ENCODE measurements at places on chromosomes 16 and 17.

DNA sequence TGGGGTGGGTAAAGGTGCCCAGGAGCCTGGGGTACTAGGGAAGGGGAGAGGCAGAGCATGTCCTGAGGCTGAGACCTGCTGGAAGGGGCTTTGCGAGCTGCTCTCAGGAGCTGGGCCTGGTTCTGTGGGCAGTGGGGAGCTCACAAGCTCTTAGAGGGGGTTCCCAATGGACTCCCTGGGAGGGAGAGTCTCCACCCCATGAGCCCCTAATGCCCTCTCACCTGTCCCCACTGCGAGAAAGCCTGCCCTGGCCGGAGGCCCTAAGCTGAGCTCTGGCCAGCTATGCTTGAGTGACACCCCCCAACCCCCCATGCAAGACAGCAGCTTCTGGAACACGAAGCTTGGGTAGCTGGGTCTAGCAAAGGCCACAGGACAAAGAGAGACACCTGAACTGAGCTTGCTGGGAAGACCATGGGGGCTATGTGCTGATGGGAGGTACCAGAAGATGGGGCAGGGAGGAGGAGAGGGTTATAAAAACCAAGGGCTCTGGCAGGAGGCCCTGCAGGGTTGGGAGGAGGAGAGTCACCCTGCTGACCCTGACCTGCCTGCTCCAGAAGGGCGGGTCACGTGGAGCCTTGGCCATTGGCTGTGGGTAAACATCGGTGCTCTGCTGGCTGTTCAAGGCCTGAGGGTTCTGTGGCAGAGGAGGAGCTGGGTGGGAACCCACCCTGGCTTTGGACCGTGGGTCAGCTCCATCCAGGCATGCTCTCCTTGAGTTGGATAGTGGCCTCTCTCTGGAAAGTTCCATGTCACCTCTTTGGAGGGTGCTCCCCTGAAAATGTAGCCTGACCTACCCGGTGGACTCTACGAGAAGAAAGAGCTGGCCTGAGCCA is 106.7 kb downstream of the RAB11FIP4 start:
- no peak for DNase-seq

- DNase-seq, result no peak
Observed at GRCh38 chr16:49463529-49463928, 89.9 kb downstream of the C16orf78 start.

GRCh38 chr16:20114356-20114755 is 40.7 kb upstream of the GPR139 start:
- no peak for DNase-seq

- DNase-seq, result no peak
Observed at GRCh38 chr17:75267411-75268232, 3.4 kb downstream of the MIF4GD start.

GRCh38 chr16:61836804-61837393 is 199.3 kb downstream of the CDH8 start:
- DNase-seq, result no peak

DNA sequence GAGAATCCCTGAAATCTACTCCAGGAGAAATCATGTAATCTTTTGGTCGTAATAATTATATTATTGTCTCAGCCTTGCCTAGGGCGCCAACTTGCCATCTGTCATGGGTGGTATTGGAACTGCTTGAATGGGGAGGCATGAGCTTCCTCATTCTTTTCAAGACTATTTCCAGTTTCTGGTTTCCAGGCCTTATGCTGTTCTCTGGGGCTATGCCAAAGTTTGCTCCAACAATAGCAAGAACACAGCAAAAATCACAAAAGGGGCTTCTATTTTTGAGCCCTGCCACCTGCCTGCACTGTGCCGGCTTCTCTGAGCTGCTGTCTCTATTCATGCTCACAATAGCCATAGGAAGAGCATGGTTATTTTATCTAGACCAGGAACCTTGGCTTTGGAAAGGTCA is 111.7 kb downstream of the SPECC1 start:
- no peak for DNase-seq

GRCh38 chr17:36777118-36777517 is 160.2 kb upstream of the LHX1 start:
- DNase-seq, result no peak

DNA sequence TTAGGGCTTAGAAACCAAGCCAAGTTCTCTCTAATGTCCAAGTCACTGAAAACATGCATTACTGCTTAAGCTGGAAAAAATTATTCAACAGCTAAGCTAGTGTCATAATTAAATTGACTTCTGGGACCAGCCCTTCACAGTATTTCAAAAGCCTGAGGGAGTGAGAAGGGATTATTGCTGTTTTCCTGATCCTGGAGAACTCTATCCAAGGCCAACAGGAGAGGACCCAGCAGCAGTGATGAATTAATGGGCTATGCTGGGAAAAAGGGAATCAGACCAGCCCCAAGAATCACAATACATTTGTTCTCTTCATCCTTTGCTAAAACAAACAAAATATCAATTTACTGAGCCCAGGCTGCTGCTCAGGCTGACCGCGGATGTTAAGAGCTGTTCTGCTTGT is 34.5 kb upstream of the CLEC3A start:
- DNase-seq, result no peak

DNA sequence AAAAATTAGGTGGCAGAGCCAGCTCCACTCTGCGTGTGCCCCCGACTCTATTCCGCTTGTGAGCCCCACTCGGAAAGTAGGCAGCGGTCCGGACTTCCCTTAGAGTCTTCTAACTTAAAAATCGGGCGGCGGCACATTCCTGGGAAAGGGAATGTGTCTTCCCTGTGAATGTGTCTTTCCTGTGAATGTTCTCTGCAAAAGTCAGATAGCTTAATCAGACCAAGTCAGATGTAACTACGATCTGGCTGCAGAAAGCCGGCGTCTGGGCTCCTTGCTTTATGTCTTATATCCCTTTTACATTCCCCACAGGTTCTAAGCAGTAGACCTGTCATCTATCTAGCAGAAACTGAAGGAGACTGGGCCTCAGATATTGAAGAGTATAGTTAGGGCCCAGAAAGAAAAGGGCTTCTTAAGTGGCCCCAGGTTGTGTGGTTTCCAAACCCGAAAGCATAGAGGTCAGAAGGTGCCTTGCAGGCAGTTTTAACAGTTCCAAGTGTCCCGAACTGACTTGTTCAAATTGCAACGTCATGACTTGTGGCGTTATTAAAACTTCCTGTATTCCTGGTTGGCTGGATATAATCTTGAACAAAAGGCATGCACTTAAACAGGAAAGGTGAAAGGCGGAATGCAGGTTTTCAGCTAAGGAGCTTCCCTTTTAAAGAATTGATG is 601 bp downstream of the PHKB start:
- no peak for DNase-seq

DNA sequence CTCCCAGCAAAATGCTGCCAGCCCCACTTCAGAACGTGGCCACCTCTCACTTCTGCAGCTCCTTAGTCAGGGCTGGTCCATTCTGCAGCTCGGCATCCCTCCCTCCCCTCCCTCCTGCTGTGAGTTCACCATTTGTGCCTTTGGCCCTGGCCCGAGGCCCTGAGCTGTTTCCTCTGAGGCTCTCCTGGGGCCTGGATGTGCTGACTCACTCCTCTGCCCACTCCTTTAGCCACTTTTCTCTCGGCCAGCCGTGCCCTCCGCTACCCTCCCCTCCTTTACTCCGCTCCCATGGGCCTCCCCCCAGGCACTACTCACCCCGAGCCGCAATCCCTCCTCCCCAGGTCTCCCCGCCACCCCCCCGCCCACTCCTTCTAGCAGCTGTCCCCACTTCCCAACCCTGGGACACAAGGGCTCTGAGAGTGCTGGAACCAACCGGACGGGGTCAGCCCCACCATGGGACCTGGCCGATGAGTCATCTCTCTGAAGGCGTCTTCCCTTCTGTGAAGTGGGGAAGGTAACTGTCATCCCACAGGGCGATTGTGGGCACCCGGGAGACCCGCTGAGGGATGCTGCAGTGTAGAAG is 11.5 kb downstream of the KCNG4 start:
- no peak for DNase-seq

- DNase-seq, result no peak
Observed at GRCh38 chr17:44360144-44360533, 3.5 kb downstream of the FAM171A2 start.

DNA sequence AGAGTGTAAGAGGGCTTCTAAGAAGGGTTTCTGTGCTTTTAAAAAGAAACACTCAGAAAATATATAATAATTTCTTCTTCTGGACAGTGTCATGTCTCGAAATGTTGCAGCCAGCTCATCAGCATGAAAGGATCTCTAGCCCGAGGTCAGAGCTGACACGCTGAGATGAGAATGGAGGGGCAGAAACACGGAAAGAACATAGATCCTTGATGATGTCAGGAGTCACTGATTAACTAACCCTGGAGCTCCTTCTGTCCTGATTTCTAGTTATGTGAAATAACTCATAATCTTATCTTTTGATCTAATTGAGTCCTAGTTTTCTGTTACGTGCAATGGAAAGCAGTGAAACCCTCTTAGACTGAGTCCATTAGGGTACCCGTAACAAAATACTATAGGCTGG is 10.3 kb upstream of the TOX3 start:
- no peak for DNase-seq

- DNase-seq, result no peak
Observed at GRCh38 chr16:51834794-51835193, 683.7 kb upstream of the SALL1 start.

Measured in nucleus accumbens (tissue), 56 donors.